ENCODE measurements at places on chromosomes 6 and 20. TPM values are rescaled to one million over a fixed set of nuclear protein-coding genes. Genes with fewer than 3 reads are reported as not detected.

The LY6G6C gene
- total RNA-seq, result 0.23 TPM

The RHAG gene
- total RNA-seq, result 0.23 TPM

The PACRG gene
- total RNA-seq, result 0.59 TPM

The ARMH2 gene
- total RNA-seq, result not detected

The EPPIN gene
- not detected for total RNA-seq

The POU3F2 gene
- not detected for total RNA-seq

The PIGU gene
- 22.9 TPM for total RNA-seq

The ZNF311 gene
- 0.39 TPM for total RNA-seq

The SYCP2 gene
- total RNA-seq, result 39.7 TPM

The ARFGEF3 gene
- total RNA-seq, result 1.5 TPM

The GPR63 gene
- 0.95 TPM for total RNA-seq

The FKBP1C gene
- 0.49 TPM for total RNA-seq

The SLC35F1 gene
- not detected for total RNA-seq

The RBM24 gene
- 23.0 TPM for total RNA-seq

The CNR1 gene
- total RNA-seq, result 0.13 TPM

The UNC93A gene
- not detected for total RNA-seq

The ADGRF5 gene
- total RNA-seq, result 0.18 TPM

The TCF19 gene
- 21.4 TPM for total RNA-seq

The TTK gene
- total RNA-seq, result 35.5 TPM

The BIRC7 gene
- total RNA-seq, result 9.0 TPM

The ZFP64 gene
- total RNA-seq, result 18.4 TPM

The ERVFRD-1 gene
- total RNA-seq, result not detected

The SLC17A1 gene
- total RNA-seq, result not detected

The DLK2 gene
- total RNA-seq, result 19.1 TPM

The NXT1 gene
- total RNA-seq, result 31.3 TPM

The C20orf204 gene
- total RNA-seq, result 1.9 TPM

The ARFGEF2 gene
- total RNA-seq, result 36.6 TPM

The JPH2 gene
- 0.49 TPM for total RNA-seq

The BEND6 gene
- 8.0 TPM for total RNA-seq

The IRAK1BP1 gene
- total RNA-seq, result 2.2 TPM

The ETV7 gene
- total RNA-seq, result 2.0 TPM

The HEY2 gene
- not detected for total RNA-seq

The GNAS-AS1 gene
- not detected for total RNA-seq

The LY6G5C gene
- 0.62 TPM for total RNA-seq

The AKAP7 gene
- 3.2 TPM for total RNA-seq

The SH3BGRL2 gene
- 8.5 TPM for total RNA-seq

The SEL1L2 gene
- total RNA-seq, result not detected

The SLCO4A1 gene
- total RNA-seq, result 167 TPM

The PDE10A gene
- total RNA-seq, result 27.8 TPM

The C20orf202 gene
- total RNA-seq, result not detected

The LY6G6F gene
- not detected for total RNA-seq

The RIPOR3 gene
- total RNA-seq, result 92.5 TPM

The DACT2 gene
- total RNA-seq, result 3.3 TPM

The BHLHE23 gene
- total RNA-seq, result not detected

The HLA-DPA1 gene
- total RNA-seq, result 0.69 TPM

The CNKSR3 gene
- 18.2 TPM for total RNA-seq

The EGFL8 gene
- 11.1 TPM for total RNA-seq

The PERP gene
- total RNA-seq, result 348 TPM

The RAMACL gene
- total RNA-seq, result 0.13 TPM

The SPDEF gene
- 1.6 TPM for total RNA-seq

The TMEM74B gene
- total RNA-seq, result 1.1 TPM

The SGK2 gene
- total RNA-seq, result 0.90 TPM

The PRDM1 gene
- total RNA-seq, result 2.6 TPM

The MYB gene
- 1.3 TPM for total RNA-seq

The GSTA3 gene
- total RNA-seq, result not detected

The APCDD1L gene
- 0.62 TPM for total RNA-seq

The PRL gene
- not detected for total RNA-seq

All from Panc1 (cell line).